Right renal cortex interstitium (tissue), 3 donors: ENCODE measurements at places on chromosomes 13 and 19. TPM values are rescaled to one million over a fixed set of nuclear protein-coding genes. Genes with fewer than 3 reads are reported as not detected.

OR4F17 gene
- not detected for polyA plus RNA-seq

NCR1 gene
- 0.19 TPM for polyA plus RNA-seq

- DNase-seq, result no peak
Observed at GRCh38 chr19:19106056-19106551, 32.2 kb downstream of the TMEM161A start.

DNA sequence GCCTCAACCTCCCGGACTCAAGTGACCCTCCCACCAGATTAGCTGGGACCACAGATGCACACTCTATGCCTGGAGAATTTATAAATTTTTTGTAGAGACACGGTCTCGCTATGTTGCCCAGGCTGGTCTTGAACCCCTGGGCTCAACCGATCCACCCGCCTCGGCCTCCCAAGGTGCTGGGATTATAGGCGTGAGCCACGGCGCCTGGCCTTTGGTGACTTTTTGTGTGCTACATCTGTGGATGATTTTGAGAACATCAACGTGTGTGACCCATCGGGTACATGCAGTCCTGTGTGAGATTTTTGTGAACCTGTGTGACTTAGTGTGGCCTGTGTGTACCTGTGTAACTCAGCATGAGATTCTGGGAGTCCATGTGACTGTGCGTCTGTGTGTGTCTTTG, 8.5 kb upstream of the NFIX start:
- DNase-seq, result no peak

- no peak for DNase-seq
Observed at GRCh38 chr13:42109957-42110356, 61.5 kb downstream of the DGKH start.

DNA sequence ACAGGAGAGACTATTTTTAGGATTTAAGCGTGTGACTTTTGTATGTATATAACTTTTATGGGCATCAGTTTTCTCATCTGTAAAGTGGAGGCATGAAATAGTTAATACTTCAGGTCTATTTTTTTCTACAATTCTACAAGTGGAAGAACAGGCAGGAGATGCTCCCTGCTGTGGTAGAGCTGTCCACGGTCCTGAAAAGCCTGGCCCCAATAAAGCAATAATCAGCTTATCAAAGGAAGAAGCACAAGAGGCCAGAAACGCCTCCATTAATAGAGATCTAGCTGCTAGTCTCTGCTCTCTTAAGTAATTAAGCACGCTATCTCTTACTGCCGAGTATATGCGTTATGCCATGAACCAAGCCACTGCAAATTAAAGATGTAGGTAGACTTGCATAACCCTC, 28.0 kb upstream of the WASF3 start:
- DNase-seq, result peak; percentile 56

- DNase-seq, result no peak
Observed at GRCh38 chr13:32728327-32728726, 142.1 kb downstream of the PDS5B start.
